ENCODE measurements at places on chromosomes 2 and 18. TPM values are rescaled to one million over a fixed set of nuclear protein-coding genes. Genes with fewer than 3 reads are reported as not detected.

The PAX3 gene
- not detected for total RNA-seq

The LDLRAD4 gene
- 30.4 TPM for total RNA-seq

The SPDYA gene
- total RNA-seq: 0.84 TPM

The AMER3 gene
- not detected for total RNA-seq

The TUBB8B gene
- total RNA-seq: not detected

The DUSP11 gene
- total RNA-seq: 33.1 TPM

The ATOH8 gene
- total RNA-seq: not detected

The POTEF gene
- not detected for total RNA-seq

The RUFY4 gene
- total RNA-seq: not detected

The RABL2A gene
- 14.7 TPM for total RNA-seq

The ABCB6 gene
- 22.1 TPM for total RNA-seq

The ITGA6 gene
- 9.0 TPM for total RNA-seq

The CCDC141 gene
- total RNA-seq: 1.6 TPM

The ERMN gene
- 0.42 TPM for total RNA-seq

The RASGRP3 gene
- total RNA-seq: 3.1 TPM

The ASXL3 gene
- not detected for total RNA-seq

The CFC1 gene
- total RNA-seq: not detected

The WDR75 gene
- 95.3 TPM for total RNA-seq

The DES gene
- total RNA-seq: not detected

The SLC40A1 gene
- total RNA-seq: 2.7 TPM

The METTL8 gene
- 50.5 TPM for total RNA-seq

The KRTCAP3 gene
- total RNA-seq: 5.4 TPM

The NYAP2 gene
- not detected for total RNA-seq

The CD8A gene
- 363 TPM for total RNA-seq

The SCTR gene
- total RNA-seq: not detected

The UGT1A3 gene
- not detected for total RNA-seq

The THUMPD2 gene
- total RNA-seq: 15.1 TPM

The SP140 gene
- total RNA-seq: 111 TPM

The APLF gene
- 4.0 TPM for total RNA-seq

The TET3 gene
- total RNA-seq: 19.9 TPM

The SERPINB11 gene
- total RNA-seq: not detected

The OTOS gene
- not detected for total RNA-seq

The CD302 gene
- 0.75 TPM for total RNA-seq

The TLX2 gene
- total RNA-seq: 0.37 TPM

The CXCR2 gene
- not detected for total RNA-seq

The ASAP2 gene
- 0.15 TPM for total RNA-seq

The TBC1D8 gene
- 0.89 TPM for total RNA-seq

The SYT4 gene
- total RNA-seq: not detected

The PCARE gene
- not detected for total RNA-seq

The LIMS1 gene
- total RNA-seq: 59.4 TPM

The EPHA4 gene
- 7.8 TPM for total RNA-seq

The ERCC3 gene
- 52.8 TPM for total RNA-seq

The CYP27A1 gene
- 1.2 TPM for total RNA-seq

The TMEM169 gene
- 0.73 TPM for total RNA-seq

The MSH2 gene
- 60.6 TPM for total RNA-seq

The MEP1B gene
- total RNA-seq: not detected

The DCDC2C gene
- not detected for total RNA-seq

The OXER1 gene
- total RNA-seq: 0.11 TPM
